ENCODE measurements at places on chromosomes 6 and 20.

GRCh38 chr6:149628875-149629510 lies 19.5 kb downstream of the KATNA1 start:
- DNase-seq = no peak

GRCh38 chr6:152462716-152463115 lies 174.4 kb downstream of the SYNE1 start:
- no peak for DNase-seq

DNA sequence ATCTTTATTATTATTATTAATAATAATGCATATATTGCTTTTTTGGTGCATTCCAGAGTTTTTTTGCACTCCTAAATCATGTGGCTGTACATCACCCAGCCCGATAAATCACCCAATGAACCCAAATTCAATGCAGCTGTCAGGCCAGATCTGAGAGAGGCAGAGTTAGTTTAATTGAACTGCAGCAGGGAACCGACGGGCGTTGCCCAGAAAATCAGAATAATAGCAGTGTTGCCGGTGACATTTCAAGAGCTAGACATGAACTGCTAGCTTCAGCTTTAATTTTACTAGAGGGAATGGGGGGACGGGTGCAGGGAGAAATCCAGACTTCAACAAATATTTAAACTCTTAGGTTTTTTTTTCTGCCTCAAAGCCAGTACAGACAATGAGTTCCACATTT lies 135.0 kb downstream of the CLIC5 start:
- peak; percentile 8 for DNase-seq

DNA sequence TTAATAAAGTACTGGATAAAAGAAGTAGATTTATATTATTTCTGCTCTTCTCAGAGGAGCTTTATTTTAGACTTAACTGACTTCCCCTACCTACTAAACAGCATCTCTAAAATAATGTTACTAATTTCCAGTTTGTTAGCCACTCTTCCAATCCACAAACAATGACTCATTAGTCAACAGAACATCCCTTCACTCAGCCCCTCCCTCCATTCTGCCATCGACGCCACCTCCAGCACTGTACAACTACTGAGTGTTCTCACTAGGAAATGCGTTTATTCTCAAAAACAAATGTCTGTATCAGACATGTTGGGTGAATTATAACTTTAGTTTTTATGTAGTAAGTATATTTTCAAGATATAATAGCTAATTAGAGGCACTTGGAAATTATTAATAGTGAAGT lies 427.0 kb downstream of the EYS start:
- no peak for DNase-seq

DNA sequence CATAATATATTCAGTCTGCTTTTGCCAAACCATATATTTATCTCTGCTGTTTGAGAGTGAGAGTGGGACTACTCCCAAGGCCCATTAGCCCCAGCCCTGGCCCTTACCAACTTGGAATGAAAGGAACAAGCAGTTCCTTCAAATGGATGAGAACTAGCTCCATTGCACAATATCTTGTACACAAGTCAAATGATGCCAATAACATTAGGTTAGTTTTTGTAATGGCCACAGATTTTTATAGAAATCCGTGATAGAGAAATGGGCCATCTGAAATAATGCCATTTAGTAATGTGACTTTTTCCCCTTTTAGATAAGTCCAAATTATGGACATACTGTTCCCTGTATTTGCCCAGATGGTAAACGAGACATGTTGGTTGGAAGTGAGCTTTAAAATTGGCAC lies 117.0 kb downstream of the MAP3K7 start:
- DNase-seq = no peak

GRCh38 chr6:163308629-163309440 lies 105.7 kb upstream of the QKI start:
- DNase-seq = no peak

DNA sequence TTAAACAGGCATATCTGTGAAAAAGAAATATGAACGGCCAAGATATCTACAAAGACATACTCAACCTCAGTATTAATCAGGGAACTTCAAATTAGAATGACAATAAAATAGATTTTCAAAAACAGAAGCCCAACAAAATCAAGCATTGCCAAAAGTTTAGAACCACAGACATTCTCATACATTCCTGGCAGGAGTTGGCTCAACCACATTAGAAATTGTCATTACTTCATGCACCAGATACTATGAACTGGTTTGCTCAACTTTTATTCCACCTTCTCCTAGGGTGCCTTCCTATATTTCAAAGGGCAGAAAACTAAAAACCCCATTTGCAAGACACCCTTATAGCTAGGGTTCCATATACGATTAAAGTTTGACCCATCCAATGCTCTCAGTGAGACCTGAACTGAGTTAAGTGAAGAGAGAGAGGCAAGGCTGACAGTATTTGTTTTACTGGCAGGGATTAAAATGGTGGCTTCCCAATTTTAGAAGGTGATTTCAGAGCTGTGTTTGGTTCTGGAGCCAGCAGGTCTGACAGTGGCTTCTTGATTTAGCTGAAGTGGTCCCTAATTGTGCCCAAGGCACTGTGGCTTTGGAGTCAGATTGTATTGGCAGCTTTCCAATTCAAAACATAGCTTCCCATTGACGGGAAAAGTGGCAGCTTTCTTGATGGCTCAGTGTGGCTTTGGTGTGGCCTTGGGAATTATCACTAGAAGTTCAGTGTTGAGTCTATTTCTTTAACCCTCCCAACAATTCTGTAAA lies 77.1 kb upstream of the CDYL start:
- DNase-seq = no peak

GRCh38 chr20:33837096-33837830 lies 26.1 kb downstream of the CHMP4B start:
- no peak for DNase-seq

DNA sequence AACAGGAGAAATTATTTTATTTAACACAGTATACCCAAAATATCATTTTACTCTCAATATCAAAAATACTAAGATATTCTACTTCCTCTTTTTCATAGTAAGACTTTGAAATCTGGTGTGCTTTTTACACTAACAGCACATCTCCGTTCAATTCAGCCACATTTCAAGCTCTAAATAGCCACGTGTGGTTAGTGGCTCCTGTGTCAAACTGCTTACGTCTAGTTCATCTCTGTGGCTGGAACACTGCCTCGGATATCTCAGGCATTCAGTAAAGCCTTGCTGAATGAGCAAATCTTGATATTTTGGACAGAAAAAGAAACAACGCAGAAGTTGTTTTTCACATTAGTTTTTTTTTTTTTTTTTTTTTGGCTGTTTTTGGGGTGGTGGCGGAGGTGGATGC lies 136.1 kb downstream of the EYA4 start:
- no peak for DNase-seq

- no peak for DNase-seq
Measured at GRCh38 chr20:18166950-18167349, 29.3 kb downstream of the KAT14 start.

GRCh38 chr6:93407186-93407585 lies 12.2 kb downstream of the EPHA7 start:
- peak; percentile 28 for DNase-seq

DNA sequence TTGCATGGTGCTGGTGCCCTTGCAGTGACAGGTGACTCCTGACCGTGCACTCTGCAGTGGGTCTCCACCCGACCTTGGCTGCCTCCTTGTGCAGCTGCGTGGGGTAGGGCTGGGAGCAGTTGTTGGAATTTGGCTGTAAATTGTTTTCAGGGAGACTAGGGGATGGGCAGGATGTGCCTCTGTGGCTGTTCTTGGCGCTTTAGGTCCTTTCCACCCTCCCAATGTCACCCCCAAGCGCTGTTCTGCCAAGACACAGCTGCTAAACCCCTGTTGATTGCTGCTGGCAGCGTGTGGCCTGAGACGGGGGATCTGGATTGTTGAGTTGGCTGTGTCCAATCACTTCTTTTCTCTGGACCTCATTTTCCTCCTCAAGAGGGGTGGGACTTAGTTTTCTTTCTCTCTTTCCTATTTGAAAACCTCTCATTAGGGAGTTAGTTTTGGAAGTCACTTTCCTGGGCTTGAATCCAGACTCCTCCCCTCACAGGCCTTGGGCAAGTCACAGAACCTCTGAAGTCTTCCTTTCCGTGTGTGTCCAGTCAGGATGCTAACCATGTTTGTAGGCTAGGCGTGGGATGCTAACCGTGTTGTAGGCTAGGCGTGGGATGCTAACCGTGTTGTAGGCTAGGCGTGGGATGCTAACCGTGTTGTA lies 8.5 kb downstream of the IGF2R start:
- peak; percentile 18 for DNase-seq

- no peak for DNase-seq
Measured at GRCh38 chr20:36311854-36312723, 6.0 kb downstream of the DLGAP4 start.

- DNase-seq = no peak
Measured at GRCh38 chr6:141851063-141851462, 281.7 kb upstream of the GJE1 start.

DNA sequence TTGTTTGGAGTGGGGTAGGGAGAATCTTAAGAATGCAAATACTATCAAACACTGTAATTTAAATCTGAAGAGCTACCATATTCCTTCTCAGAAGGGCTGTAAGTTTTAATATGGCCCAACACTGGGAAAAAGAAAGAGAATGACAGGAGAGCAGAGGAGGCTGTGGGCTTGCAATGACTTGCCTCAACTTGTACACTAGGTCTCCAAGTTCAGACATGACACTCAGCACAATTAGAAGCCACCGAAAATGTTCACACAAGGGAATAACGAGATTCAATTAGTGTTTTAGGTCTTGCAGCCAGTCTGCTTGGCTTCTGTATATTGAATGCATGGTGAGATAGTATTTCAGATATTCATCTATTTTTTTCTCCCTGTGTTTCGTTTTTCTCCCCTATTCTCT lies 89.4 kb downstream of the HS3ST5 start:
- no peak for DNase-seq

Data from fibroblast of skin of right quadriceps (primary cell).